ENCODE measurements at places on chromosomes 2 and 18.

- DNase-seq: no peak
Observed at GRCh38 chr2:128726236-128726635, 407.6 kb upstream of the HS6ST1 start.

- no peak for DNase-seq
Observed at GRCh38 chr2:18752667-18753422, 163.5 kb upstream of the NT5C1B start.

- no peak for DNase-seq
Observed at GRCh38 chr2:167862782-167863181, 384.6 kb downstream of the STK39 start.

GRCh38 chr2:74290466-74291217, 52.6 kb downstream of the SLC4A5 start:
- DNase-seq: no peak

GRCh38 chr2:37543999-37544557, 127.4 kb downstream of the CDC42EP3 start:
- DNase-seq: no peak

DNA sequence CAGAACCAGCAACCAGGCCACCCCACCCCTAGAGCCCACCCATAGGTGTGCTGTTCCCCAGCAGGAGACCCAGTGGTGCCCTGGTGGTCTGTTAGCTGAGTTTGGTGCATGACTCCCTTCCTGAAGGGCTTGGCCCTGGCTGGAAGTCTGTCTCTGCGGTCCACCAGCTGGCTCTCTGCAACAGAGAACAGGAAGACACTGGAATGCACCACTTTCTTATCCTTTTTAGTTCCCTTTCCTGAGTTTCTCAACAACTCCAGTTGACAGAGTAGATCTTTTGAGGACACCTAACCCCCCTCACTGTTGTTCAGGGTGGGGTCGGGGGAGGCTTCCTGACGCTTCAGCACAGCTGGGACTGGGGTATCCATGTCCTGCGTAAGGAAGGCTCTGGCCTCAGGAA, 11.9 kb upstream of the RPL37A start:
- no peak for DNase-seq

DNA sequence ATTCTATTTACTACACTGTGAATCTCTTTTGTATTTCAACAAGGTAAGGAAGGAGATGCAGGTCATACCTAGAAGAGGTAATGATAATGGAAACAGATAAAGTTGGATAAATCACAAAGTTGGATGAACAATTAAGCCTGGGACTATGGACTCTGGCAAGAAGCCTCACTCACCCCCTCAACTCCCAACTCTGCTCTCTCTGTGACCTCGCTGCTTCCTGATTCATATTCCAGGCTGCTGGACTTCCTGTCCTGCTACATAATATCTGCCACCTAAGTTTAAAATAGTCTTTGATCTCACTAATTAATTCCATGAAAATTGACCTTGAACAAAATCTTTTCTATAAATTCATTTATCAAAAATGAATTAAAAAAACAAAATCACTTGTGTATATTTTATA, 215.3 kb downstream of the CALCRL start:
- DNase-seq: no peak

DNA sequence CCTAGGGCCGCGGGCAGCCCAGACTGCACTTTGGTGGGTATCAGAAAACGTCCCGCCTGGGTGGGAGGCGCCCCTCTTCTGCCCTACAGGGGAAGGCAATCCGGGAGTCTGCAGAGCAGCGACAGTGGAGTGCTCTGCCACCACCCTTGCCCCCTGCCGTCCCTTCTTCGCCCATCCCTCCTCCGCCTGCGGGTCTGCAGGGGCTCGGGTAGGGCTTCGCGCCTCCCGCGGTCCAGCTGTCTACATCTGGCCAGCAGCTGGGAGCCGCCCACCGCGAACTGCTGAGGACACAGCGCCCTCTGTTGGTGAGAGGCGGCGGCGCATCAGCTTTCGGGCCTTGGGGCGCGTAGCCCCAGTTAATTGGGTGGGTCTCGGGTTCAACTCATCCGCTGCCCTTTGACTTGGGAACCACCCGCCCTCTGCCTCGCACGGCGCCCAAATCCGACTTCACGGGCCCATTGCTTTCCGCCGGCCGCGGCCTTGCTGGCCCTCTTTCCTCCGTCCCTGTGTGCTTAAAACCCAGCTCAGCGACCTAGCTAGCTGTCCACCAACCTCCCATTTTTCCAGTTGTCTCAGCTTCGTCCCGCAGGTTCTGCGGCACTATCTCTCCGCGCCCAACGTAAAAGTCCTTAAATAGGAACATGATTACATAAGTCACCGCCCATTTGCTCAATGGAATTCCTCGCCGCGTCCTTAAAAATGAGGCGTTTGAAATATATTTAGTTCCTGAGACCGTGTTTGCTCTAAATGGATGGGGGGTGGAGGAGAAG, 17.6 kb downstream of the WNT10A start:
- DNase-seq: peak; percentile 85

- DNase-seq: no peak
Observed at GRCh38 chr18:45891806-45892205, 66.3 kb downstream of the SIGLEC15 start.

All from psoas muscle (tissue), 8 donors.